ENCODE measurements at places on chromosomes 1 and 21.

DNA sequence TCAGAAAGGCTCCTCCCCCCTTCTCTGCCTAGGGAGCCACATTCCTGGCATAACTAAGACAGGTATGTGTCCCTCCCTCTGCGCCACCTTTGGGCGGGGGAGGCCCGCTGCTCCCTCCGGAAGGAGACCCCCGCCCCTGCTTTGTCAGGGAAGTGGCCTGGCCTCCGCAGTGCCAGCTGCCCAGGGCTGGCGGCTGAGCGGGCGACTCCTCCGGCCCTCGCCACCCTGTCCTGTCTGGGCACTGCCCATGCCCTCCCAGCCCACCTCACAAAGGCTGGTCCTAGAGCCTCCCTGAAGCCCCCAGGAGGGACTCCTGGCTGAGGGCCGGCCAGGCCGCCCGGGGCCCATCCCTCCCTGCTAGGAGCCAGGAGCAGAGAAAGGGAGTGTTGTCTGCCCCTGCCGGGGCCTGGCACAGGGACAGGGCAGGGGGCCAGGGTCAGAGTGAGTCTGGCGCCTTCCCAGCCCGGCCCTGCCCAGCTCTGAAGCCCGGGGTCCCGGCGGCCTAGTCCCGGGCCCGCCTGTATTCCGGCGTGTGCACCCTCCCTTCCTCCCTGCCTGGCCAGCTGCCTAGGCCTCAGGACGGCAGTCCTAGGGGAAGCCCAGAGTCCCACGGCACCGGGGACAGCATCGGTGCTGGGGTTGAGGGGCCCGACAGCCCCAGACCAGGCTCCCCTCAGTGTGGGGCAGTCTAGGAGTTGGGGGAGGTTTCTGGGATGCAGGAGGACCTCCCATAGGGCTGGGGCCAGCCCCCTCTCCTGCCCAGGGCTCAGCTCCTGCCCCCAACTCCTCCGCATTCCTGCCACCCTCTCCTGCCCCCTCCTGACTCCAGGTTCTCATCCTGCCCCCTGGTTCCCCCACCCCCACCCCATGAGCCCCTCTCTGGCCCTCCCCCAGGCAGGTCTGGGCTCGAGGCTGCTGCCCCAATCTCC is 5.1 kb downstream of the AGRN start:
- DNase-seq, result peak; percentile 41

DNA sequence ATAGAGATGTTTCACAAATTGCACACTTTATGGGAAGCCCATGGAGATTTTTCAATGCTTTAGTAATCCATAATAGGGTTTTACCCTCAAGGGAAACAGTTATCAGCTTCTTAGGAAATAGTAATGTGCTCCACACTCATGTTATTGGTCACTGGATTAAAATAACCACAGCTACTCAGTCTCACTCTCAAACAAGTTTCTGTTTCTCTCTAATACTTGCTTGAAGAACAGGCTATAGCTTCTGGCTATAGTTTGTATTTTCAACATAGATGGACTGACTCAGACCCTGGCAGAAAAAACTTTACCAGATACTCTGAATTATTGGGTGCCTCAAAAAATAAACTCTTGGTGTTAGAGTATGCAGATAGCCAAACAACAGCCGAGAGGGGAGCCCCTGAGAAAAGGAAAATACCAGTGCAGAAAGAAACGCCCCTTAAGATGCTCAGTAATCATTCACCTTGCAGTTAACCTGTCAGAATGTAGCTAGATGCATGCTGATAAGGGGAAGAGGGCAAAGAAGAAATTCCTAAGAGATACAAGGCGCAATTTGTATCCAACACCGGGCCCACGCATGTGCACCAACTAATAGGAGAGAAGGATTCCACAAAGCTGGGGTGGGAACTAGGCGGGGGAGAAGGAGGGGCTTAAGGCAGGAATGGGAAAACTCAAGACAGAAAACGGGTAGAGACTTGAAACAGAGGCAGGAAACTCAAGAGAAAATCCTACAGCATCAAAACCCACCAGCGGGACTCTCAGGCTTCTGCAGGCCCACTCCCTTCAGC is 30.4 kb upstream of the PDE4B start:
- DNase-seq, result peak; percentile 1

GRCh38 chr21:38434913-38435533 is 63.3 kb downstream of the ERG start:
- peak; percentile 51 for DNase-seq

GRCh38 chr1:21896652-21897532 is 40.2 kb downstream of the HSPG2 start:
- peak; percentile 73 for DNase-seq

GRCh38 chr1:113303267-113303666 is 87.0 kb upstream of the MAGI3 start:
- DNase-seq, result no peak

- DNase-seq, result no peak
Measured at GRCh38 chr1:63087966-63088365, 234.4 kb upstream of the FOXD3 start.

GRCh38 chr1:29712284-29712651 is 475.9 kb downstream of the PTPRU start:
- no peak for DNase-seq
